ENCODE measurements at places on chromosomes 6 and 20.

GRCh38 chr6:134521116-134521501, 203.2 kb upstream of the SGK1 start:
- H3K27me3 ChIP-seq, result no peaks in the 10 kb centered on the region
- H3K4me3 ChIP-seq, result no peak overlapping the region
- H3K27ac ChIP-seq, result no peak overlapping the region

DNA sequence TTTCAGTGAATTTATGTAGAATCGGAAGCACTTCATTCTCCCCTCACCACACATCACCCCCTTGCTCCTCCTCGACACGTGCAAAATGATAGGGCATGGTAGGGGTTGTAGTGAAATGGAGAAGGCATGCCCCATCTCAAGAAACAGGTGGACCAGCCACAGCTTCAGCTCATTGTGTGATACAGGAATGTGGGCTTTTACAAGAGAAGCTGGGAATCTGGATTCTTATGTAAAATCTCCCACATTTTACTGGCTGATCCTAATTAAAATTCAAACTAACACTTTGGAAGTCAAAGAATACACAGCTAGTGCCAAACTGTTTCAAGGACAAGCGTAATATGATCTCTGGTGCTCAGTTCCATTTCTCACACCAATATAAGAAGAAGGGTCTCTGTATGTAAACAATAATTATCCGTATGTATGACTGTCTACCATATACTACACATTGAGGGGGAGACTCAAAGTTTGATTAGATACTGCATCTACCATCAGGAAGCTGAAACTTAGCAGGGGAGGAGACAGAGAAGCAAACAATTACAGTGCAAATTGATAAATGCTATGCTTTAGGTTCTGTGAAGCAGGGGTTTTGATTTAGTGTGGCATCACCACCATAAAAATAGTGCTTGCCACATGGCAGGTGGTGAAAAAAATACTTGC, 24.3 kb upstream of the KIAA0408 start:
- no peak for DNase-seq
- H3K4me1 ChIP-seq, result peaks cover 41% of the 10 kb centered on the region
- H3K36me3 ChIP-seq, result peaks cover 23% of the 10 kb centered on the region

DNA sequence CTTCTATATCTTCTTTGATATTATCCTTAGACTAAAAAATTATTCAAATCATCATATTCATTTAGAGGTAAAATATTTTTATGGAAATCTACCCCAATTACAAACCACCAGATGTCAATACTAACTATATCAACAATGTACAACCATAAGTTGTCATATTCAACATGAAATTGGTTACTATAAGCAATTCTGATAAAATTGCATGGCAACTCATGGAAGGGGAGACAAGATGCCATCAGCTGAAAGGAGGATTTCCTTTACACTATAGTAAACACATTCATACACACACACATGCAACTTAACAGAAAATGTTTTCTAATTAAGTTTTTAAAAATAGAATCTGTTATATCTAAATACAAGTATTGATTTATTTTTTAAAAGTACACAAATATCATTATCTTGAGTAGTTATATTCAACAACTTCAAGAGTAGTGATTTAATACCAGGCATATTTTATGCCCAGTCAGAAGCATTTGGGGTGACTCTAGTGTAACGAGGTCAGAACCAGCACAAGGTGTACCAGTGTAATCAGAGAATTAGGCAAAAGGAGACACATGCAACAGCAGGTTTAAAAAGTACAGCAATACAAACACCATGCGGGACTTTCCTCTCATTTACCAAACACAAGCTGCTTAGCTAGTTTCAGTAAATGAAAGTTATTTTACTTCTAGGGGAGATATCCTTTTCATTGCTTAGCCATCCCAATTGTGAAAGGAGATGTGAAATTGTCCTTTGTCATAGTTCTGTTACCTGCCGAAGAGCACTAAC, 1.0 kb downstream of the FILIP1 start:
- H3K4me3 ChIP-seq, result no peak overlapping the region
- no peaks in the 10 kb centered on the region for H3K36me3 ChIP-seq
- H3K27ac ChIP-seq, result no peak overlapping the region
- H3K27me3 ChIP-seq, result no peaks in the 10 kb centered on the region

DNA sequence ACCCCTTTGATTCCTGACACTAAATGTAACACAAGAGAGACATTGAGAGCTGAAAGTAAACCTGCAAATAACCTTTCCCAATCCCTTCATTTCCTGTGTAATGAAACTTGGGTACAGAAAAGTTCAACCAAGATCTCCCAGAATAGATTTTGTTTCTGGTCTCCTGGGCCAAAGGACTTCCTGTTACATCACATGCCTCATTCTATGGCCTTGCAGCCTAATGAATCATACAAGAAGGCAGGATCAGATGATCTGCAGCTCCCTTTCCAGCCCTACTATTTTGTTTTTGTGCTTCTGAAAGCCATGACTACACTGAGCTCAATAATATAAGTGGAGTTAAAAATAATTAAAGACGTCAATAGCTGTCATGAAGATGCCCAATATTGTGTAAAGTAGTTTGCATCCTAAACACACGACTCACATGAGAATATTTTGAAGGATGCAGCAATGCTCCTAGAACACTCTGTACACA, 73.4 kb upstream of the NOX3 start:
- H3K27ac ChIP-seq, result peak overlapping the region; percentile 23
- DNase-seq, result no peak
- H3K27me3 ChIP-seq, result no peaks in the 10 kb centered on the region
- H3K36me3 ChIP-seq, result peaks cover 11% of the 10 kb centered on the region
- H3K4me3 ChIP-seq, result no peak overlapping the region
- H3K4me1 ChIP-seq, result peaks cover 13% of the 10 kb centered on the region

DNA sequence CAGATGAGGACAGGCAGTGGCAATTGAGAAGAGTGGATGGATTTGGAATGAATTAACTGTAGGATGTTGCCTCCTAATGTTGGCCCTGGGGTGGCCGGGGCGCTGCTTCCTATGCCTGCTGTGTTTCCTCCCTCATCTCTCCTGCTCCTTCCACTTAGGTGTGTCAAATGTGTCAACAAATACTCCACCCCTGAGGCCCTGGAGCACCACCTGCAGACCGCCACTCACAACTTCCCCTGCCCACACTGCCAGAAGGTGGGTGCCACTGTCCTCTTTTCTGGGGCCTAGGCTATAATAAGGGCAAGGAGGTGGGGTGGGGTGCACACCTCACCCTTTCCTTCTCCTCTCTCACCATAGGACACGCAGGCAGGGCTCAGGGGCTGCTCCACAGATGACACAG, 30.0 kb upstream of the CHMP4B start:
- no peak overlapping the region for H3K4me3 ChIP-seq
- no peak overlapping the region for H3K27ac ChIP-seq
- H3K36me3 ChIP-seq, result no peaks in the 10 kb centered on the region
- DNase-seq, result no peak
- H3K4me1 ChIP-seq, result peaks cover 6% of the 10 kb centered on the region

GRCh38 chr20:17137692-17138091, 89.1 kb upstream of the PCSK2 start:
- no peaks in the 10 kb centered on the region for H3K27me3 ChIP-seq
- no peaks in the 10 kb centered on the region for H3K4me1 ChIP-seq
- H3K36me3 ChIP-seq, result no peaks in the 10 kb centered on the region
- no peak for DNase-seq
- no peak overlapping the region for H3K27ac ChIP-seq
- no peak overlapping the region for H3K4me3 ChIP-seq

Data from neural crest cell (in vitro differentiated cells).